ENCODE measurements at places on chromosomes 12 and 14.
A peak's percentile ranks its signal among the peaks of the same experiment; 100 is the strongest.

GRCh38 chr14:98748966-98749365, 523.0 kb downstream of the BCL11B start:
- DNase-seq = no peak

DNA sequence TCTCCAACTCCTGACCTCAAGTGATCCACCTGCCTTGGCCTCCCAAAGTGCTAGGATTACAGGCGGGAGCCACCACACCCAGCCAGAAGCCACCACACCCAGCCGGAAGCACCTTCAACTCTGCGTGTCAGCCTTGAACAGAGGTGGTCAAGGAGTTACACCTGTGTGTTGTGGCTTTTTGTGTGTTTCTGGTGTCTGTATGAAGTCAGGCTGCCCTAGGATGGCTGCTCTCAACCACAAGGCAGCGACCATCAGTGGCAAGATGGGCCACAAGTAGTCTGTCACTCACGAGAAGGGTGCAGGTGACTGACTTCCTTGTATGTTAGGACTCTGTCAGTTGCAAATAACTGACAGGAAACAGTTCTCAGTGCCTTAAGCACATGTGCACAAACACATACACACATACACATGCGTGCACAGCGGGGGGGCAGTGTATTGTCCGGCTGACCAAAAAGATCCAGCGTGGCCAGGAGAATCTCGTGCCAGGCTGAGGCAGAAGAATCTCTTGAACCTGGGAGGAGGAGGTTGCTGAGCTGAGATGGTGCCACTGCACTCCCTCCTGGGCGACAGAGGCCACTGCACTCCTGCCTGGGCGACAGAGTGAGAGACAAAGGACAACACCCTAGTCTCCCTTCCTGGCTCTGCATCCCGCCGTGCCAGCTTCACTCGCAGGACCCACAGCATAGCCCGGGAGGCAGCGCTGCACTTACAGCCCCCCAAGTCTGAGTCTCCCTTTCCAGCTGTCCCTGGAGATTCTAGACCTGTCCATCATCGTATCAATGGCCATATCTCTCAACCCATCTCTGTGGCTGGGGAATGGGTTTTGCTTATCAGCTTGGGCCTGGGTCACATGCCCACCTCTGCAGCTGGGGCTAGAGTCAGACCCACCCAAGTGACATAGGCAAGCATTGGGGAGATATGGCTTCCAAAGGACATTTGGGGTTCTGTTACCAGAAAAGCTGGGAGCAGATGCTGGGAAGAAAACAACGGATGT, 13.7 kb downstream of the P2RX4 start:
- DNase-seq = peak; percentile 57

DNA sequence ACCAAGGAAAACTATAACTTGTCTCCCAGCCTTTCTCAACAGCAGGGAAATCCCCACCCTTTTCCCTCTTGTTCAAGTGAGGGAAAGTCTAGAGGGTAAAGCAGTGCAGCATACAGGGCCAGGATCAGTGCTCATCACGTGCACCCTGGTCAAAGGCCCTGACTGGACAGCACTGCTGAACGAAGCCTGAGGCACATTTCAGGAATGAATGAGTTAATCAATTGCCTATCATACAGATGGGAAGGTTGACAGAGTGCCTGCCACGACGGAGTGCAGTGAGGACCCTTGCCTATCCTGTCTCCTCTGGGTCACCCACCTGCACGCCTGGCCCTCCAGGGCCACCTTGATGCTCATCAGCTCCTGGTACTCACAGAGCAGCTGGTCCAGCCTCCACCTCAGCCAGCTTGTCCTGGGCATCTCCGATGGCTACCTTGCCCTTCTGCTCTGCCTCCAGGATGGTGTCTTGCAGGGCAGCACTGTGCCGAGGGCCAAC, 11.7 kb upstream of the KRT73 start:
- DNase-seq = no peak

- no peak for DNase-seq
Measured at GRCh38 chr12:15603474-15604085, 185.6 kb downstream of the EPS8 start.

GRCh38 chr14:66247662-66248193, 238.4 kb upstream of the CCDC196 start:
- DNase-seq = no peak

DNA sequence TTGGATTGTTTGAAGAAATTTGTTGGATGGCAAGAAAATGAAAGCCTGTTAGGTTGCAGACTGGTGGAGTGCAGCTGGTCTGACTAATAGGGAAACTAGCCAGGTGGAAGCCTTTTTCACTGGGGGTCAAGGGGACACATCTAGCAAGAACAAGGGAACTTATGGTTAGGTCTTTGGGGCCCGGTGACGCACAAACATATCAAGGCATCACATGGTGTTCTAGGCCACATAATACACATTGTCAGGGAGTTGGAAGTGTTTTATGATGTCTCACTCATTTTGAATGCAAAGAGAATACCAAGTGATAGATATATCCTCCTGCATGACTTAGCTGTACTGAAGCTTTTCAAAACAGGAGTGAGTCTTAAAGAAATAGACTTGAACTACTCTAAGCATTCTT, 351.2 kb downstream of the KCNH5 start:
- DNase-seq = no peak

DNA sequence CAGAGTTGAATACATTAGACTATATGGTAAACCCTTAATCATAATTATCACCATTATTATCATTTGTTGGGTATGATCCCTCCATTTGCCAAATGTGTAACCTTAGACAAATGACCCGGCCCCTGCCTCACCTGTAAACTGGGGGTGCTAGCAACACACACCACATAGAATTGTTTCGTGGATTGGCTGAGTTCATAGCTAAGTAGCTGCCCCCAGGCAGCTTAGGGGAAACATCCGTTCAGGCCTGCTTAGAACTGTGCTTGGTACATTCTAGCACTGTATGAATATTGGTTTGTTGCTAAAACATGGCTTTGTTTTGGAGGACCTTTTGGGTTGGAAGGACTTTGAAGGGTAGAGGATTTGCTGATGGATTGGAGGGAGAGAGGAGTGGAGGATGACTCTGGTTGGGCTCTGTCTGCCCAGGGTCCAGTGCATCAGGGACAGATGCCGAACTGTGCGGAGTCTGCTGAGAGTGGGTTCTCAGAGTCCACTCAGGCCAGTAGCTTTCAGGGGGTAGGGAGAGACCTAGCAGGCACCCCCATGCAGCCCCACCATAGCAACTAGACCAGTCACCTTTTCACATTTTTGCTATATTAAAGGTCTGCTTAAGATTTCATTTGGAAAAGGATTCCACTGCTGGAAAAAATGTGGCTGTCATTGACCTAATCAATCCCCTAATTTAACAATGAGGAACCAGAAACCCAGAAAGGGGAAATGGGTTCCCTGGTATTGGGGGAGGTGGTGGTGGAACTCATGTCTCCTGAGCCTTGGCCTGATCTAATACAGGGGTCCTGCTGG, 2.2 kb downstream of the RIN3 start:
- DNase-seq = no peak

GRCh38 chr12:22971701-22972191, 346.8 kb downstream of the ETNK1 start:
- DNase-seq = no peak

DNA sequence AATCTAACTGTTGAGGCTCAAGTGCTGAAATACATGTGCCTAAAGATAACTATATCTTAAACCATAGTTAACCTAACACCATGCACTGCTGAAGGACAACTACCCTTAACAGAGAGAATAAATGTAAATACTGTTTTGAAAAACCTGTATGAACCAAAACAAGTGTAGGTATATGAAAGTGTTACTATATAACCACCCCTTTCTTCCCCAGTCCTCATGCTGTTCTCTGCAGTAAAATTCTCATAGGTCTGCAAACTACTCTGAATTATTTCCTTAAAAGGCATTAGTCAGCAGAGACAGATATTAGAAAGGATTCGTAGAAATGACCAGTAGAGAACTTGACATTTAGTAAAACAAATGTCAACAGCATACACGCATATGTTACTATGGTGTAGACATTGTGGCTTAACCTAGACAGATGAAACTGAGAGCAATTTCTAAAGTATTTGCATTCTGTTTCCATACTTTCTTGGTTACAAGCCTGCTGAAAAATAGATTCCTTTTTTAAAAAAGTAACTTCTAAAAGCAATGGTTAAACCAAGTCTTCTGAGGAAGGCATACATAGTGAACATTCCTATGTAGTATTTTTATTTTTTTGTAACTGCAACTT, 13.9 kb downstream of the CSRP2 start:
- no peak for DNase-seq

GRCh38 chr14:67973436-67973835, 153.9 kb downstream of the RAD51B start:
- no peak for DNase-seq

GRCh38 chr12:29634057-29634456, 136.6 kb upstream of the OVCH1 start:
- no peak for DNase-seq

DNA sequence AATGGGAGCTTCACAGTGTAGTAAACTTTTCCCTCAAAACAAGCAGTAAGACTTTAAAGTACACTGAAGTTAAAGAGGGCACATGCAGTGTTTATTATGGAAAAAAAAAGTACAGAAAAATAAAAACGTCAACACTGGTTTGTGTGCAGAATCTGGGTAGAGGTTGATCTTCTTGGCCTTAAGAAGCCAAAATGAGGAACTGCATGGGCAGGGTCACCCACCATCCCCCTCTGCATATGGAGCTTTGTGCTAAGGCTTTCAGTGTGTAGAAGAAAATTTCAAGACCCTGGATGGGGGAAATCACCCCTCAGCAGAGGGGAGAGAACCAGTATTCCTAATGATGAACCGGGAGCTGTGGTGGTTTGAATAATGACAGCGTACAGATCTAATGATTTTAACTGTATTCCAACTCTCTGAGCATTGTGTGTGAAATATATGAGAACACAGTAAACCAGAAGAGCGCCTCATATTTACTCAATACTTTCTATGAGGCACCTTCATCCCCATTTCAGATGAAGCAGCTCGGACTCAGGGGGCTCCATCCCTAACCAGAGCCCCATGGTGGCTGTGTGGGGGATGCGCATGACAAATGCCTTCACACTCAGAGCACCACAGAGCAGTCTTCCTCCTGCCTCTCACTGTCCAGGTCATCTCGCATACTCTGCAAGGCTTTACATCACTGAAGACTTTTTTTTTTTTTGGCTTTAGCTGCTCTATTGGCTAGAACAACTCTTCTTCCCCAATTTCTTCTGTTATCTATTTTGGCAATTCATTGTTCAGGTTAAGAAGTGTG, 33.4 kb downstream of the ACADS start:
- DNase-seq = no peak

GRCh38 chr14:92502541-92503286, 10.9 kb upstream of the RIN3 start:
- no peak for DNase-seq

- DNase-seq = no peak
Measured at GRCh38 chr12:95397571-95397970, 76.4 kb upstream of the METAP2 start.

- no peak for DNase-seq
Measured at GRCh38 chr14:72775923-72776554, 117.9 kb downstream of the DPF3 start.

DNA sequence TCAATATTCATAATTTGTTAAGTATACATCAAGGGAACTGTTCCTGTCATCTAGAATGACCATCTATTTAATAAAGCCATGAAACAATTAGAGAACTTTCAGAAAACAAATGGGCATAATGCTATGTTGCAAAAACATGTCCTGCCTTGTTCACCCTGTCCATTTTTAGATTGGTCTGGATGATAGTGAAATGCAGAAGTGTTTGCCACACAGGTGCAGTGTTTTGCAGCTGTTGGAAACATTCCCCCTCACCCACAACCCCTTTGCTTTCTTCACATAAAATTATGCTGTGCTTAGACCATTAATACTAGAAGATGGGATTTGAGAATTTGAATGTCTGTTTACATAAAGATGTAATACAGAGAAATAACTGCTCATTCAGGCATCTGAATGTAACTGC, 36.5 kb downstream of the LEMD3 start:
- no peak for DNase-seq

DNA sequence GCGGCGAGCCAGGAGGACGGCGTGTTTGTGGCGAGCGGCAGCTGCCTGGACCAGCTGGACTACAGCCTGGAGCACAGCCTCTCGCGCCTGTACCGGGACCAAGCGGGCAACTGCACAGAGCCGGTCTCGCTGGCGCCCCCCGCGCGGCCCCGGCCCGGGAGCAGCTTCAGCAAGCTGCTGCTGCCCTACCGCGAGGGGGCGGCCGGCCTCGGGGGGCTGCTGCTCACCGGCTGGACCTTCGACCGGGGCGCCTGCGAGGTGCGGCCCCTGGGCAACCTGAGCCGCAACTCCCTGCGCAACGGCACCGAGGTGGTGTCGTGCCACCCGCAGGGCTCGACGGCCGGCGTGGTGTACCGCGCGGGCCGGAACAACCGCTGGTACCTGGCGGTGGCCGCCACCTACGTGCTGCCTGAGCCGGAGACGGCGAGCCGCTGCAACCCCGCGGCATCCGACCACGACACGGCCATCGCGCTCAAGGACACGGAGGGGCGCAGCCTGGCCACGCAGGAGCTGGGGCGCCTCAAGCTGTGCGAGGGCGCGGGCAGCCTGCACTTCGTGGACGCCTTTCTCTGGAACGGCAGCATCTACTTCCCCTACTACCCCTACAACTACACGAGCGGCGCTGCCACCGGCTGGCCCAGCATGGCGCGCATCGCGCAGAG, 873 bp downstream of the PLXNC1 start:
- peak; percentile 27 for DNase-seq

GRCh38 chr12:69524331-69524630, 54.1 kb downstream of the FRS2 start:
- no peak for DNase-seq

DNA sequence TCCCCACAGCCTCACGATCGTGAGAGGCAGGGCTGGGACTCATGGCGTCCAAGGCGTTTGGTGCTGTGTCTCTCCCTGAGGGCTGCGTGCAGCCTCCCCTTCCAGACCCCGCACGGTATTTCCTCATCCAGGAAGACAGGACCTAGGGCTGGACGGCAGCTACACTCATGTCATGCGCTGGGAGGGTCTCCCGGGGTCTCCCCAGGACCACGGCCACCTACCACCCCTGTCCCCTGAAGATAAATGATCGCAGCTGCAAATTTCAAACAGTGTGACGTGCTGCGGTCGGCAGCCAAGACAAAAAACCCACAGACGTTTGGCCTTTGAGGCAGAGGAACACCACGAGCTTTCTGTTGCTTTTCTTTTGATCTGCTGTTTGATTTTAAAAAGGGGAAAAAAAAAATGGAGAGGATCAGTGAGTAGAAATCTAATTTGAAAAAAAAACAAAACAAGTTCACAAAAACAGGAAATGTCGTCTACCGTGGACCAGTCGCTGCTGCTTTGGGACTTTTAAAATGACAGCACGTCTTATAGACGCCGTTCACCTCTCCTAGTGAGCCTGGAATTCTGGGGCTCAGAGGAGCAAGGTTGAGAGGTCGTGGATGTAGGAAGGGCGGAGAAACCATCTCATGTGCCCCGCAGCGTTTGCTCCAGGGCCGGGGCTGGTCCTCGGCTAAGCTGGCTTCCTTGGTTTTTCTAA, 237.6 kb downstream of the SLC41A2 start:
- DNase-seq = peak; percentile 74

- DNase-seq = no peak
Measured at GRCh38 chr12:114701104-114701414, 17.1 kb upstream of the TBX3 start.

- DNase-seq = no peak
Measured at GRCh38 chr14:102500713-102501112, 8.9 kb downstream of the ANKRD9 start.

GRCh38 chr12:108850854-108851573, 6.4 kb downstream of the SSH1 start:
- no peak for DNase-seq

Measured in CD4-positive, alpha-beta T cell treated with Interleukin-6 at 100 ng/mL for 8 hours (primary cell).